ENCODE measurements at places on chromosomes 12 and 14.
A peak's percentile ranks its signal among the peaks of the same experiment; 100 is the strongest.

- peak; percentile 71 for DNase-seq
Observed at GRCh38 chr12:77324763-77325468, 259.5 kb upstream of the E2F7 start.

- no peak for DNase-seq
Observed at GRCh38 chr12:87793131-87793530, 236.1 kb downstream of the C12orf50 start.

DNA sequence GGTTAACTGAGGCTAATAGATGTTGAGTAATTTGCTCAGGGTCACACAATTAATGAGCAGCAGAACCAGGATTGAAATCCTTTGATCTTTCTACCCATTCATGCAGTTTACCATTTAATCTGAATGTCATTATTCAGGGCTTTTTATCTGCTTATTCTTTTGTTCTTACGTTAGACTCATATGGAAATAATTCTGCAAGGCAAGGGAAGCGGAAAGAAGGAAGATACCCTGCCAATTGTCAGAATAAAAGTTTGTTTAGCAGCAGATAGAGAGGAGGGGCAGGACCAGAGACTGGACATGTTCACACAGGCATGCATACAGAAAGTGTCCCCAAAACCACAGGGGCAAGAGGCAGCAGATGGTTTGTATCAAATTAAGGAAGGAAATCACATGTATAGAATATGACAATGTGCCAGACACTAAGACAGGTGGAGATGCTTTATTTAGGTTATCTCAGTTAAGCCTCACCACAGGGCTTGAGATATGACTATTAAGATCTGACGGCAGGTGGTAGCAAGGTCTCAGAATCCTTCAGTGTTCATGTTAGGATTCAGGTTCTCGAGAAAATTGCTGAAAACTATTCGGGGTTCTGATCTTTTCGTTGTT, 29.8 kb downstream of the BRMS1L start:
- DNase-seq: no peak

GRCh38 chr14:60651796-60652673, 2.8 kb upstream of the SIX1 start:
- no peak for DNase-seq

- peak; percentile 81 for DNase-seq
Observed at GRCh38 chr14:101707863-101708620, 53.5 kb upstream of the PPP2R5C start.

DNA sequence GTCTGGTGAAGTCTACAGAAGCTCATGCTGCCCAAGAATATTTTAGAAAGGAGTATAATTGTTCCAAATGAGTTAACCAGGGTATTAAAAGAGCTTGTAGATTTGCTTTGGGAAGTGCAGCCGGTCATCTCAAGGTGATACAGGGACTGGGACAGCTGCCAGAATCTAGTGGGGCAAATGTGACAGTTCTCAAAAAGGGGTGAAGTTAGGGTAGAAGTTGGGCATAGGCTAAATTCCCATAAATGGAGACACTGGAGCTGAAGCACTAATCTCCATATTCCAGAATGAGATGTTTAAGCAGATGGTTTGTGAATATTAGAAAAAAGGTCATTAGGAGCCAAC, 94.7 kb downstream of the ANO6 start:
- DNase-seq: no peak

DNA sequence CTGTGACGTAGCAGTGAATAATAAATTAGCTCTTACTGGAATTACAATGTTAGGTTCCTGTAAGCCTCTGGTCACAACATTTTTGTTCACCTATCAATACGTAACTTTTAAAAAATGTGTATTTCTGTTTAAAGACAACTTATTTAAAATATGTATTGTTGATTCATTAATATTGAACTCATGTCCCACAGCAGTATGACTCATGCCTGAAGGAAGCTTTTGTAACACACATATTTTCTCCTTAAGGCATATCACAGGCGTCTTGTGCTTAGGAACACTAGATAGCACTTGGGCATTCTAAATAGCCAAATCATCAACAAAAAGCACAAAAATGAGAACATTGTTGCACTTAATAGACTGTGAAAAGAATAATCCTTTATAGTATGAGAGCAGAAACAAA, 92.5 kb downstream of the GPHN start:
- DNase-seq: no peak

GRCh38 chr14:57834961-57835360, 30.9 kb downstream of the SLC35F4 start:
- no peak for DNase-seq

- DNase-seq: no peak
Observed at GRCh38 chr12:112439769-112440168, 21.0 kb downstream of the PTPN11 start.

- peak; percentile 61 for DNase-seq
Observed at GRCh38 chr12:14185427-14186192, 179.9 kb upstream of the ATF7IP start.

- DNase-seq: no peak
Observed at GRCh38 chr12:25107920-25108319, 87.0 kb downstream of the DNAI7 start.

DNA sequence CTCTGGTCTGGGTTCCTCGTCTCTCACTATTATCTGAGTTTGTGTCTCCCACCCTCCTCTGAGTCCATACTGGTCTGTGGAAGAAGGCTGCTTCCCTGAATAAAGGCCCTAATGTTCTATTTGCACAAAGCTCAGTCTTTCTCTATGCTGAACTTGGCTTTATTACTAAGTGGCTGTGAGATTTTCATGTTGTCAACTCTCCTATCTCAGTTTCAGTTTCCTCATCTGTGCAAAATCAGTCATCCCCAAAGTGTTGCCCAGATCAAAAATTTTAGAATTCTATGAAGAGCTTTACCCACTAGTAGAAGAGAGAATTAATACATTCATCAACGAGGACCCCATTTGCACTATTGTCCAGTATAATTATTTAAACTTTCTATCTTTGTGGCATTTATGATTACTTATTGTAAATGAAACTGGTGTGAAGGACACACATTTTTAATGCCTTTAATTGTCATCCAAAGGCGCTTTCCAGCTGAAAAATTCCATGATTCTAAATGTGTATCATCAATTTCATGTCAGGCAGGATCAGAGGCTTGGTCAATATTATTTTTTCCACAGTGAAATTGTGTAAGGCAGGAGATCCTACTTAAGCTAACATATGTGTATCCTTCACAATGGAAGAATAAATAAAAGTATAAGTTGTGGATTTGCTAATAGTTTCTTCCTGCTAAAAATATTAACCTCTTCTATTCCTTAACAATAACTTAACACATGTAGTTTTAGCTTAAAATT, 79.1 kb upstream of the EEA1 start:
- DNase-seq: no peak

- DNase-seq: no peak
Observed at GRCh38 chr14:21018781-21019180, 6.1 kb downstream of the NDRG2 start.

GRCh38 chr14:35378425-35379233, 25.9 kb downstream of the NFKBIA start:
- no peak for DNase-seq

GRCh38 chr12:131129839-131130238, 176.1 kb downstream of the ADGRD1 start:
- no peak for DNase-seq

DNA sequence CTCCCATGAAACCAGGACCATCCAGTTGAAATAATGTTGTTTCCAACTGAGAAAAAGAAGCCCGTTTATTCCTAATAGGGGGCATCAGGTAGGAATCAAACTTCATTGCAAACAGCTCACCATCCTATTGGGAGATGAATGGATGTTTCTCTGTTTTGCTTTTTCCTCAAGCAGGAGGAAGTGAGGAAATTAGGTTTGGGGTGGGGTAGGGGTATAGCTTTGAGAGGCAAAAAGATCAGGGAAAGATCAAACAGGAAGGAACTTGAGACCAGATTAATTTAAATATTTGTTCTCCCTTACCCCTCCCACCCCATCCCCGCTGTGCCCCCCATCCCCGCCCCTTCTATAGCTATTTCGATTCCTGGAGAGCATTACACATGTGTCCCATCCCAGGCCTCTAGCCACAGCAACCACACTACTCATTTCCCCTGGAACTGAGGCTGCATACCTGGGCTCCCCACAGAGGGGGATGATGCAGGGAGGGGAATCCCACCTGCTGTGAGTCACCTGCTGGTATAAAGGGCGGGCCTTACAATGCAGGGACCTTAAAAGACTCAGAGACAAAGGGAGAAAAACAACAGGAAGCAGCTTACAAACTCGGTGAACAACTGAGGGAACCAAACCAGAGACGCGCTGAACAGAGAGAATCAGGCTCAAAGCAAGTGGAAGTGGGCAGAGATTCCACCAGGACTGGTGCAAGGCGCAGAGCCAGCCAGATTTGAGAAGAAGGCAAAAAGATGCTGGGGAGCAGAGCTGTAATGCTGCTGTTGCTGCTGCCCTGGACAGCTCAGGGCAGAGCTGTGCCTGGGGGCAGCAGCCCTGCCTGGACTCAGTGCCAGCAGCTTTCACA, at the start of gene IL23A:
TSS of gene IL23A (plus strand) at position 577 of the 850 bp plus-strand sequence. CDS start at position 738, 161 bp downstream.
- DNase-seq: peak; percentile 29

- DNase-seq: no peak
Observed at GRCh38 chr14:66359500-66359899, 126.7 kb upstream of the CCDC196 start.

- DNase-seq: no peak
Observed at GRCh38 chr12:107564946-107565345, 120.7 kb upstream of the PWP1 start.

DNA sequence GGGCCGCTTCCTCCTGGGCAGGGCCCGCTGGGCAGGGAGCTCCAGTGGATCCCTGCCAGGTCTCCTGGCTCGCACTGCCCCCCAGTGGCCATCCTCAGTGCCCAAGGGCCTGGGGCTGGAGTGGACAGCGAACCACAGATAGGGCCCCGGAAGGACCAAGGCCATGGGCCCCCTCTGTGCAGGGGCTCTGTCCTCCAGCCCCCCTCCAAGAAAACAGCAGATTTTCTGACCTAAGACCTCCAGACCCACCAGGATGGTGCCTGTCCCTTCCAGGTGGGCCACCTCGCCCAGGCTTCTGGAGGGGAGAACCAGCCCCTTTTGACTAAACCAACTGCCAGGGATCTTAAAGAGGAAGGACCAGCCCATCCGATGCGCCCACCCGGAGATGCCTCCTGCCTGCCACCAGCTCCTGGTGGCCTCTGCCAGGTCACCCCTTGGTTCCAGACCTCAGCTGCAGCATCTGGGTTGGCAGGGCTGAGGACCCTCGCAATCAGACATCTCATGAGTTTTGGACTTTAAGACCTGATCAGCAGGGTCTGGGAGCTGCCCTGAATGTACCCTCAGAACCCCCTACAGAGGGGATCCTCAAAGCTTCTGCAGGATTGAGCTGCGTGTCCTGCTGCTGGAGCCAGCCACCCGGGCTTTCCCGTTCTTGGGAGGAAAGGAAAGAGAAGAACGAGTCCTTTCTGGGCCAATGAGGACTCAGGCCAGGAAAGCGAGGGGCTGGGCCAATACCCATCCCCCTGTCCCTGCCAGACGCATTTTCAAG, 325.8 kb upstream of the DIO3 start:
- DNase-seq: peak; percentile 67

GRCh38 chr12:12952036-12952435, at the start of gene GPRC5D:
Gene GPRC5D (minus strand): TSS chr12:12952170. CDS start chr12:12950384, 1,786 bp downstream.
- DNase-seq: no peak

- DNase-seq: no peak
Observed at GRCh38 chr12:60689137-60689536, 1093.3 kb downstream of the SLC16A7 start.

GRCh38 chr14:89955022-89955744, 544 bp upstream of the TDP1 start:
- no peak for DNase-seq

DNA sequence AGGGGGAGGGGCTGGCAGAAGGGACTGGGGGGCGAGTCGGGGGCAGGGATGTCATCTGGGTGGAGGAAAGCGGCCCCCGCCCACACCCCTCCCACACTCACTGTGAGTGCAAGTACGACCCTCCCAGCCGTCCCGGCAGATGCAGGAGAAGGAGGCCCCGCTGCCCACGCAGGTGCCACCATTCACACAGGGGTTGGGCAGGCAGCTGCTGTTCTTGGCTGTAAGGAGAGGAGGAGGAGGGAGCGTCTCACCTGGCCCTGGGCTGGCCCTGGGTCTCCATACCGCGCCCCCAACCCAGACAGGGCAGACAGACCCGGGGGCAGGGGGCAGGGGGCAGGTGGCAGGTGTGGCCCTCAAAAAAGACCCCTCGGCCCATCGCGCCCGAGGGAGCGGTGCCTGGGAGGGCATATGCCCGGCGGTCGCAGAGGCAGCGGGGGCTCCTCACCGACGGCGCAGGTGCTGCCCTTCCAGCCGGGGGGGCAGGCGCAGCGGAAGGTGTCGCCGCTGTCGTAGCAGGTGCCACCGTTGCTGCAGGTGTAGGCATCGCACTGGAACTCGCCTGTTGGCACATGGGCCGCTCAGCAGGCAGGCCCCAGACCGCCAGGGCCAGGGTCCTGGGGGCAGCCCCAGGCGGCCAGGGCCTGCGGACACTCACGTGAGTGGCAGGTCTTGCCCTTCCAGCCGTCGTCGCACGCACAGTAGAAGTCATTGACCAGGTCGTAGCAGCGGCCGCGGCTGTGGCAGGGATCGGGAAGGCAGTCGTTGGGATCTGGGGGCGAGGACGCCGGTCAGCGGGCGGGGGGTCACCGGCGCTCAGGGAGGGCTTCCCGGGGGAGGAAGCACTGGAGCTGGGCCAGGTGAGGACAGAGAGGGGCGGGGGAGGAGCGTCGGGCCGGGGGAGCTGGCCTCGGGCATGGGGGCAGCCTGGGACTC, 20.6 kb downstream of the JAG2 start:
- no peak for DNase-seq

DNA sequence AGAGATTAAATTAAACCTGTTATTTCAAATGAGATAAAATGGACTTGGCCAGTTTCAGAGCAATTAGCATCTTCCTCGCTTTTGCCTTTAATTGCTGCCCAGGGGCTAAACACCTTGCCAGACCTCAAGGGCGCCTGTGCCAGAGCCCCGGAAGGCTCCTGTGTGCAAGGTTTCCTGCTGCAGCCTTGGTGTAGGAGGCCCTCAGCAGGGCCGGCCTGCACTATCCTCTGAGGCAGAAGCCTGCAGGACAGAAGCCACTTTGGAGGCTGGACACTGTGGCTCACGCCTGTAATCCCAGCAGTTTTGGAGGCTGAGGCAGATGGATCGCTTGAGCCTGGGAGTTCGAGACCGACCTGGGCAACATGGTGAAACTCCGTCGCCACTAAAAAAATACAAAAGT, 150.4 kb downstream of the CALM1 start:
- DNase-seq: no peak

DNA sequence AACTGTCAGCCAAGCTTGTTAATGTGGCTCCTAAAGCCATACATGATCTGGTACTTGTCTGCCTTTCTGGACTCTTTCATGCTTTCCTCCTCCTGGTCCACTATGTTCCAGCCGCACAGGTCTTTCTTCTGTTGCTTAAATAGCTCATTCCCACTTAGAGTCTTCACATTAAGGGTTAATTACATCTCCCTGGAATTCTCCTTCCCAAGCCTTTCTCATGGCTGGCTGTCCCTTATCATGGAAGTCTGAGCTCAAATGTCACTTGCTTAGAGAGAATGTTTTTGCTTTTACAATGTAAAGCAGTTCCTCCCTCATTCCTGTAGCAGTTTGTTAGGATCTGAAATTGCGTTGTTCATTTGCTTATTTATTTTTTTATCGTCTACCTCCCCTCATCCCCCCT, 199.6 kb downstream of the TRHDE start:
- DNase-seq: no peak

- DNase-seq: peak; percentile 72
Observed at GRCh38 chr12:48996794-48997718, 2.1 kb downstream of the DDN start.

- no peak for DNase-seq
Observed at GRCh38 chr14:53432378-53432802, 279.3 kb upstream of the DDHD1 start.
